ENCODE measurements at places on chromosomes 2 and 18.

GRCh38 chr2:26274058-26274613, 29.4 kb downstream of the HADHB start:
- peak; percentile 71 for DNase-seq

- no peak for DNase-seq
Measured at GRCh38 chr2:133835821-133836619, 267.8 kb upstream of the NCKAP5 start.

GRCh38 chr18:43396266-43396665, 119.0 kb upstream of the SYT4 start:
- DNase-seq = peak; percentile 14

- no peak for DNase-seq
Measured at GRCh38 chr2:195675783-195676427, 18.9 kb downstream of the SLC39A10 start.

DNA sequence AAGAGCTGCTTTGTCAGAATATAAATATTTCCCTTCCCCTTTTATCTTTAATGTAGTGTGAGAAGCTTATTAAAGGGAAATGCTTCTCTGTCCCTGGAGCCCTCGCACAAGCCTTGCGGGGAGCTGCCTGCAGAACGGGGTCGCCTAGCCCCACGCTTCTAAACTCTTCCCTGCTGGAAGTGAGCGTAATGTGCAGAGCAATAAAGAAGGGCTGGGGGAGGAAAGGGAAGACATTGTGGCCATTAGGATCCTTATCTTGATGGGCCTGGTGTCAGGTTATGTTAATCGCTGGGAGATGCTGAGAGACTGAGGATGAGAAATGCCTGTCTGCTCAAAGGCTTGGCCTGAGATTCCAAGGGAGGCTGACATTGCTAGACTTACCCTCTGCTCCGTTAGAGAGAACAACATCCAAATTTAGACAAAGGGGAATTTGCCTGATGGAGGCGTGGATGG, 18.9 kb upstream of the FZD7 start:
- DNase-seq = no peak

DNA sequence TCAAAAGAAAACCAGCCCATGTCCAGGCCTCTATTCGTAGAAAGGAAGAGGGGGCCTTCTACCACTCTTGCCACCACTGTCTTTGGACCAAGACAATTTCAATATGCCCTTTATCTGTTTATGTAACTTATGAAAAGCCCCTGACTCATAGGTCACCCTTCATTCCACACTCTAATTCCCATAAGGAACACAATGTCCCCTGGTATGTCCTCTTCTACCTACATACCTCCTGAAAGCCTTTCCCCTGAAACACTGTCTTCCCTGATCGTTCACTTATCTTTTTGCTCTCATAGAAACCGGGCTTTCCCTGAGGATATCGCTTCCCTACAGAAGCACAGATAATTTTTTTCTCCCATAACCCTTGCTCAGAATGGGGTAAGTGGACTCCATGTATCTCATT, 13.3 kb downstream of the EIF2AK3 start:
- DNase-seq = no peak

GRCh38 chr2:133411101-133411500, 157.2 kb downstream of the NCKAP5 start:
- DNase-seq = no peak

DNA sequence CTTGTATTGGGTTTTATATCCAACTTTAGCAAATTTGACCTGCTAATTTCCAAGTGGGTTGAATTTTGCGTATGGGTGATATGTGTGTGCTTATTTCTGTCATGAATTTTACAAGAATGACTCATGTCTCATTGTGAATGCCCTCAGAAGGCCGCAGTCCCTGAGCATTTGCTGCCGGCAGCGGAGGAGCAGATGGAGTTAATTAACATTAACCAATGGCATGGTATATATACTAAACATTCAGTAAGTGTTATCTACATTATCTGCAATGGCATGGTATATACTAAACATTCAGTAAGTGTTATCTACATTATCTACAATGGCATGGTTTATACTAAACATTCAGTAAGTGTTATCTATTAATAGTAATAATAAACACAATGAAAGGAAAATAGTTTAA, 90.1 kb downstream of the DOK6 start:
- no peak for DNase-seq

DNA sequence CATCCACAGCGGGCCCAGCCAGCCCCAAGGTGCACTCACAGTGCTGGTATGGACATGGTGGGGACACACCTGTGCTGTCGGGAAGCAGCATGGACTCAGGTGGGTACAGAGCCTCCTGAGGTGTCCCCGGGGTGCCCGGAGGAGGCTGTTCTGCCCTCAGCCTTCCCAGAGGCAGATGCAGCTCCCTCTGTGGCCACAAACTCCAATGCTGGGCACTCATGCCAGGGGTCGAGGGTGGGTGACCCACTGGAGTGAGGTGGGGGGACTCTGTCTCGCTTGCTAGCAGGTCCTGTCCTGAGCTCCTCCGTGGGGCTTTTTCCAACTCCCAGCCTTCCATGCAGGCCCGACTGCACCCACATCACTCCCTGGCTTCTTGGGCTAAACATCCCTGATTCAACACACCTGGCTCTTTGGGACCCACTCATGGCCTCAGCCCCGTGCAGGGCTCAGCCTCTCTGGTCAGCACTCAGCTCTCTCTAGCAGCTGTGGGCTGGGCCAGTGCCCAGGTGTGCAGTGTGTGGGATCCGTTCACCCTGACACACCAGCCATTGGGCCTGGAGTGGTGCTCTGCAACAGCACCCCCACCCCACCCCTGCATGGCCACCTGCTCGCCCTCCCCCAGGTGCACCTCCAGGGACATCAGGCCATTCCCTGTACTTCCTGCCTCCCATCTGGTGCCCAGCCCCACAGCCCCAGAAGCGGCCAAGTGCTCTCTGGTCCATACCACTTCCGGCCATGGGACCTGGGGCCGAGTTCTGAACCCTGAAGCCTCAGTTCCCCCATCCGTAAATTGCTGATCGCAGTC, 16.0 kb downstream of the RAMP1 start:
- no peak for DNase-seq
